ENCODE measurements at places on chromosomes 6 and 20.

DNA sequence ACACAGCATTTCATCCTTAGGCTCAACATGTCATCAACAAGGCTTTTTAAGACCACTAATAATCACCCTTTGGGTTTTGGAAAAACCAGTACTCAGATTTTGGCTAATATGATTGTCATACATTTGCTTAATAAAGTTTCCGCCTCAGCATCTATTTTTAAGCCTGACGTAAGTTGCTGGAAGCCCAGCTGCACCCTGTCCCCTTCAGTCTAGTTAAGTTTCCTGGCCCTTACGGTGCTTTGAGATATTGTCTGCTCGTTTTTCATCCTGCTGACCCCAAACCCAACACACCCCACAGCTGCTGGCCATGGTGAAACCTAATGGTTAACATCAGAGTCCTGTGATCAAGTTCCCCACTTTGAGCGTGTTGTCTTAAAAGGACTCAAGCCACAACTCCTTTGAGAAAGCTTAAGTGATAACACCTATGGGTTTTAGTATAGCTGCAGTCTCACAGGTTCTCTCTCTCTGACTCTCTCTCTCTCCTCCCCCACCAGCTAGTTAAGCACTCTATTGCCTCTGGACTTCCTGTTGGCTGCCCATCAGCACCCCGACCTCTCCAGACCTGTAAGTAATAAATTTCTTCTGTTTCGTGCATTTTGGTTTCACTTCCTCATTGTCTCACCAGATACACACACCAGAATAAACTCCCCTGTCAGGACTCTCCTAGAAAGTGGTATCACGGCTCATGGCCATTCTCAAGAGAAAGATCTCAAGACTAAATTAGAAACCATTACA is 802.0 kb downstream of the C6orf118 start:
- DNase-seq: no peak

- no peak for DNase-seq
Measured at GRCh38 chr6:115360602-115361325, 699.9 kb downstream of the FRK start.

GRCh38 chr20:49181265-49181877 is 6.8 kb downstream of the STAU1 start:
- no peak for DNase-seq

DNA sequence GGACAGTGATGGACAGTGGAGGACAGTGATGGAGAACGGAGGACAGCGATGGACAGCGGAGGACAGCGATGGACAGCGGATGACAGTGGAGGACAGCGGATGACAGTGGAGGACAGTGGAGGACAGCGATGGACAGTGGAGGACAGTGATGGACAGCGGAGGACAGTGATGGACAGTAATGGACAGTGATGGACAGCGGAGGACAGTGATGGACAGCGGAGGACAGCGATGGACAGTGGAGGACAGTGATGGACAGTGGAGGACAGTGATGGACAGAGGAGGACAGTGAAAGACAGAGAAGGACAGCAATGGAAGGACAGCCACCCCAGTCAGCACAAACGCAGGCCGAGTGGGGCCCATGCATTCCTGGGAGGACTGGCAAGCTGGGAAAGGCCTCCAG is 3.4 kb upstream of the NKAIN4 start:
- no peak for DNase-seq

DNA sequence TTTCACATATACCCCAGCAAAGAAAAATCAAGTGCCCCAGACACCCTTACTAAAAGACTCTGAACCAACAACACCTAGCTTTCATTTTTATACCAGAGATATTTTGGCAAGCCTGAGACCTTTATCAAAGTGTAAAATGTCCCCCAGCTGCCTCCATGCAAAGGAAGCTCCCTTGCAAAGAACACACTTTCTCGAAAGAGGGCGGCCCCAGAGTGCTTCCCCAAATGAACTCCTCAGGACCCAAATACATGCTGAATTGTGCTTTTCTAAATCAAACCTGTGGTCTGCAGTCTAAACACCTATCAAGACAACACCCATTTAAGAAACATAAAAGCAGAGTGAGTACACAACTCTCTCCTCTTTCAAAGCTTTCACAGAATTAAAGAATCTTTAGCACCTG is 490 bp downstream of the IPCEF1 start:
- DNase-seq: no peak

GRCh38 chr6:113365191-113365590 is 492.0 kb upstream of the MARCKS start:
- no peak for DNase-seq

DNA sequence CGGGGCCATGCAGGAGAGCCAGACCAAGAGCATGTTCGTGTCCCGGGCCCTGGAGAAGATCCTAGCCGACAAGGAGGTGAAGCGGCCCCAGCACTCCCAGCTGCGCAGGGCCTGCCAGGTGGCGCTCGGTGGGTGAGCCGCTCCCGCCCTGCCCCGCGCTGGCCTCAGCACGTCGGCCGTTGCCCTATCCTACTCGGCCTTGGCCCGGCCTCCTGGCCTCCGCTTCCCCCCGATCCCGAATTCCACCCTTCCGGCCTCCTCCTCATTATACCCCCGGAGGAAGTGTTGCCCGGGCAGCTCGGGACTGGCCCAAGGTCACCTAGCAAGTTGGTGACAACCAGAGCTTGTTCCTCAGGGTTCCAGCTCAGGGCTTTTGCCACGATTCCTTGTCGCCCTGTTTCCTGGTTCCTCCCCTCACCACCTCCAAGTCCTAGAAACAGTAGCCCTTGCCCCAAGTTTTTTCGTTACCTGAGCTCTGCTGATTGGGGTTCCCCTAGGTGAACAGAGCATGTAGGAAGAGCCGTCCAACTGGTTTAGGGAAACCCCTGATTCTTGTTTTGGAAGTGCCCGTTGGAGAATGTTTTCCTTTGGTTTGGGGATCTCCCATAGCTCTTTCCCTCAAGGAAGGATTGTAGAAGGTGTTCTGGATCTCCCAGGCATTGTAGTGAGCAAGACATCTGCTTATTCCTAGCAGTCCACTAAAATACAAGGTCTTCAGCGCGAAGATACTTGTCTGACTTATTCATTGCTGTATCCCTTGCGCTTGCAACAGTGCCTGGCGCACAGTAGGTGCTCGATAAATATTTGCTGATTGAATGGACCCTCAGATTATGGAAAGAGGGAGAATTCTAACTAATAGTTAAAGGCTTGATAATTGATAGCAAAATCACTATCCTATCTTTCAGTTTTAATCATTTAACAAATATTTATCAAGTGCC is 641 bp downstream of the ARFGEF2 start:
- DNase-seq: no peak

DNA sequence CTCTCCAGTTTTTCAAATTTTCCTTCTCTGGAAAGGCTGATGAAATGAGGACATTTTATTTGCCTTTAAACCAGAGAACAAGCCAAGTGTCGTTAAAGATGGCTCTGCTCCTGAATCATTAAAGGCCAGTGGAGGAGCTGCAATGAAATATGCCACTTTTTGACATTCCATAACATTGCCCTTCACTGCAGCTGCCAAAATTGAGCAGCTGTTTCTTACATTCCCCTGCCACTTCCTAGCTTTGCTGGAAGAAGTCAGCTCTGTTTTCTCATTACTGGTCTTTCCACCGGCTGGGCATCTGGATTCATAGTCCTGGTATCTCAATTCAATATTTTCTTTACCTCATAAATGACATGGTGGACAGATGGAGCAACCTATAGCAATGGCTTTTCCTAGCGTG is 45.5 kb upstream of the NRN1 start:
- no peak for DNase-seq

GRCh38 chr6:126738146-126738545 is 380.3 kb upstream of the RSPO3 start:
- DNase-seq: no peak

- no peak for DNase-seq
Measured at GRCh38 chr20:35730583-35731468, 11.2 kb downstream of the RBM39 start.

GRCh38 chr6:157095084-157095483 is 228.2 kb downstream of the TMEM242 start:
- no peak for DNase-seq

GRCh38 chr6:6008648-6009421 is 2.1 kb upstream of the NRN1 start:
- DNase-seq: no peak

GRCh38 chr20:5950271-5951031 is at the start of the genes MCM8 and TRMT6:
Gene MCM8 (plus strand): TSS chr20:5950652. CDS start chr20:5952016, 1,364 bp downstream.
Gene TRMT6 (minus strand): TSS chr20:5950533. CDS start chr20:5950405, 128 bp downstream.
- peak; percentile 67 for DNase-seq

GRCh38 chr6:43771858-43772680 is 2.1 kb downstream of the VEGFA start:
- no peak for DNase-seq

- DNase-seq: no peak
Measured at GRCh38 chr6:33171016-33171879, 21.0 kb downstream of the COL11A2 start.

DNA sequence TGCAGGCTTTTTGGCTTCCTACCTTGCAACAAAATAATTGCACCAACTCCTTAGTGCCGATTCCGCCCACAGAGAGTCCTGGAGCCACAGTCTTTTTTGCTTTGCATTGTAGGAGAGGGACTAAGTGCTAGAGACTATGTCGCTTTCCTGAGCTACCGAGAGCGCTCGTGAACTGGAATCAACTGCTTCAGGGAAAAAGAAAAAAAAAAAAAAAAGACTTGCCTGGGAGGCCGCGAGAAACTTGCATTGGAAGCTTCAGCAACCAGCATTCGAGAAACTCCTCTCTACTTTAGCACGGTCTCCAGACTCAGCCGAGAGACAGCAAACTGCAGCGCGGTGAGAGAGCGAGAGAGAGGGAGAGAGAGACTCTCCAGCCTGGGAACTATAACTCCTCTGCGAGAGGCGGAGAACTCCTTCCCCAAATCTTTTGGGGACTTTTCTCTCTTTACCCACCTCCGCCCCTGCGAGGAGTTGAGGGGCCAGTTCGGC is 420 bp downstream of the SOX4 start:
- DNase-seq: no peak

- no peak for DNase-seq
Measured at GRCh38 chr6:155054491-155055250, 59.6 kb downstream of the TIAM2 start.

- no peak for DNase-seq
Measured at GRCh38 chr20:63051911-63052310, 45.1 kb upstream of the BHLHE23 start.

GRCh38 chr6:169051371-169051770 is 202.3 kb downstream of the THBS2 start:
- DNase-seq: no peak

DNA sequence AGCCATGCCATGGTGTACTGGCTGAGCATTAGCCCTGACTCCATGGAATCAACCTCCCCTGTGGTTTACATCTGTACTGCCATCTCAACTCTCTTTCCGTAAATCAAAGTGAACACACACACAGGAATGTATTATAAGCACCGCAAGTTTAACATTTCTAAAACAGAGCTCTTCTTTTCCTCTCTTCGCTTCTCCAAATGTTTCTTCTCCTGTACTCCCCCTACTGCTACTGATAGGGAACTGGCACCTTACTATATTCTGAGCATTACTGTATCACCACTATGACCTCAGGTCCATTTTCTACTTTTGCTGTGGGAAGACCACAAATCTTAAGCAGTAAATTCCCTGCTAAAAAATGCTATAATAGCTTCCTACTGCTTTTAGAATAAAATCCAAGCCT is 101.2 kb downstream of the NUS1 start:
- DNase-seq: no peak

GRCh38 chr6:18613319-18613925 is 226.3 kb downstream of the RNF144B start:
- DNase-seq: no peak

DNA sequence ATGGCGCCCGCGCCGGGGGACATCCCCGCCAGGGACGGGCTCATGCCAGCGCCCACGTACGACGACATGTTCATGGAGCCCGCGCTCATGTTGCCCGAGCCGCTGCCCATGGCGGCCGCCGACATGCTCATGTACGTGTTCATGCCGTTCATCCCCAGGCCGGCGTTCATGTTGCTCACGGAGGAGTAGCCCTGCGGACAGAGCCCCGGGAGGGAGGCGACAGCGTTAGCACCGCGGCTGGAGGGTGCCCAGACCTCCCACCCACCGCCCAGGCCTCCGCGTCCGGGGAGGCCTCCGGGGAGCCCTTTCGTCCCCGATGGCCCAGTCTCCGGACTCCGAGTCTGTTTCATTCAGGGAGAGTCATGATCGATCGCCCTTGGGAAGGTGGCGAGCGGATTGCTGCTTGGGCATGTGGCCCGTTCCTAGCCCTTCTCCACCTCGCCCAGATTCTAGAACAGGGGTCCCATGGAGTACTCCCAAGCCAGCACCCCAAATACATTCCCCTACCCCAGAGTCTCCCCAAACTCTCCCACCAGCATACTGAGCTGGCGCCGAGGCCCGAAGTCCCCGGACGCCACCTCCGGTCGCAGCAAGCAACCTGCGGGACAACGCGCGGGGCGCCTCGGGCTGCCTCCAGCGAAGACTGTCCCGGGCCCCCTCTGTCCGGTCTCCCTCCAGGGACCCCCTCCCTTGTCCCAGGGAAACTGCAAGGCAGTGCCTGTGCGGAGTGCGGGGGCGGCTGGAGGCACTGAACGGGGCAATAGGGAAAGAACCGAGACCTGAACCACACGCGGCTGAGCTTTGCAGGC is 1.2 kb downstream of the FOXA2 start:
- DNase-seq: no peak
